ENCODE measurements at places on chromosomes 1 and 21.

DNA sequence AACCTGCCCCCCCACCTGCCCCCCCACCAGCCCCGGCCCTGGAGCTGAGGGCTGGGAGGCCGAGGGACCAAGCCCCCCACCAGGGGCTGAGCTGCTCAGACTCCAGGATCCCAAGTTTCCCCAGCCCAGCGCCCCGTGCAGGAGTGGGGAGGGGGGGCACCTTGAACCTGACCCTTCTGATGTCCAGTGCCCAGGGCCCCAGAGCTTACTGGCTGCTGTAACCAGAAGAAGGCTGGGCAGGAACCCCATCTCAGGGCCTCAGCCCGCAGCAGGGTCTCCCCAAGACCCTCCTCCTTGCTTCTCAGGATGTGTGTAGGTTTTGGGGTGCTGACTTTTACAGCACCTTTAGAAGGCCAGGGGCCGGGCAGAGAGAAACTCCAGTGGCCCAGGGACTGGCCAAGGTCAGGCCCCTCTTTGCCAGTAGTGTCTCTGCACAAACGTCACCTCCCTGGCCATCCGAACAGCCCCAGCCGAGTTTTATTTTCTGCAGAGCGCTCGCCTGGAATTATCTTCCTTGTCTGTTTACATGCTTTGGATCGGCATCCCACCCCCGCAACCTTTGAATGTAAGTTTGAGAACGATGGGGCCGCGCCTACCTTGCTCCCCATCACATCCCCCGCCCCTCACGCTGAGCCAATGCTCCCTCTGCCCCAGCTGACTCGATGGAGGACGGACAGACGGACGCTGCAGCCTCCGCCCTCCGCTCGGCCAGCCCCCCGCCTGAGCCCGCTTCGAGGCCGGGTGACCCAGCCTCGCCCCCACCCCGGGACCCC is 70.1 kb upstream of the CASZ1 start:
- no peak for DNase-seq

- DNase-seq = no peak
These were observed 10.1 kb upstream of the AVPR1B start for GRCh38 chr1:206127336-206127735.

GRCh38 chr1:84352298-84353106 is 45.8 kb upstream of the DNASE2B start:
- no peak for DNase-seq

- no peak for DNase-seq
These were observed 62.6 kb downstream of the COP1 start for GRCh38 chr1:176144526-176144925.

GRCh38 chr1:54973205-54973921 is 7.1 kb upstream of the TMEM61 start:
- DNase-seq = no peak

DNA sequence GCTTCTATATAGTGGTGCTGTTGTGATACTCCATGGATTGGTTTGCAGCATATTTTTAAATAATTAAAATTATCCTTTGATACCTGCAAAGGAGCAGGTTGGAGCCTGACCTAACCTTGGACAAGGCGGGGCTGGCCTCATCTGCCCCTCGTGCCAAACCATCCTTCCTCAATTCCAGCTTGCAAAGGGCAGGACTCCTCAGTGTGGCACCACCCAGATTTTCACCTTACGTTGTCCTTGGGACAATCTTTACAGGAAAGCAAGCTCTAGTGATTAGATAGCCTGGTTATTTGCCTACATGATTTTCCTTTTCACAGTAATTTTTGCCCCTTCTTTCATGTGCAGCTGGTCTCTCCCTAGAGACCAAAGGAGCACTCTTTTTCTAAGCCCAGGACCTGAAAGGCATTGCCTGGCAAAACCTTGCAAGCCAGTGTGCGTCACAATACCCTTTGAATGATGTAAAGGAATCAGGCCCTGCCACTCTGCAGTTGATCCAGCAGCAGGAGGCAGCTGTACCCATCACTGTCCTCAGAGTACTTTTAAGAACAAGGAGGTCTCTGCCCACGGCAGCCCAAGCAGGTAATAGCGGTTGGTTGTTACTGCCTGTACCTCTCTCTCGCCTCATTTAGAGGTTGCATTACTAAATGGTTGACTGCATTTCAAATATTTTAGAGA is 99.4 kb downstream of the ADSS2 start:
- no peak for DNase-seq

DNA sequence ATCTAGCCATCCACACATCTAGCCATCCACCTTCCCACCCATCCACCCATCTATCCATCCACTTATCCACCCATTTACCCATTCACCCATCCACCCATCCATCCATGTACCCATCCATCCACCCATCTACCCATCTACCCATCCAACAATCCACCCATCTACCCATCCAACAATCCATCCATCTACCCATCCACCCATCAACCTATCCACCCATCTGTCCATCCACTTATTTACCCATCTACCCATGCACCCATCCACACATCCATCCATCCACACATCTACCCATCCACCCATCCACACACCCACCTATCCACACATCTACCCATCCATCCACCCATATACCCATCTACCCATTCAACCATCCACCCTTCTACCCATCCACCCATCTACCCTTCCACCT is 238.4 kb downstream of the DYRK1A start:
- DNase-seq = no peak

GRCh38 chr21:42198929-42199867 is 19.7 kb upstream of the ABCG1 start:
- no peak for DNase-seq

DNA sequence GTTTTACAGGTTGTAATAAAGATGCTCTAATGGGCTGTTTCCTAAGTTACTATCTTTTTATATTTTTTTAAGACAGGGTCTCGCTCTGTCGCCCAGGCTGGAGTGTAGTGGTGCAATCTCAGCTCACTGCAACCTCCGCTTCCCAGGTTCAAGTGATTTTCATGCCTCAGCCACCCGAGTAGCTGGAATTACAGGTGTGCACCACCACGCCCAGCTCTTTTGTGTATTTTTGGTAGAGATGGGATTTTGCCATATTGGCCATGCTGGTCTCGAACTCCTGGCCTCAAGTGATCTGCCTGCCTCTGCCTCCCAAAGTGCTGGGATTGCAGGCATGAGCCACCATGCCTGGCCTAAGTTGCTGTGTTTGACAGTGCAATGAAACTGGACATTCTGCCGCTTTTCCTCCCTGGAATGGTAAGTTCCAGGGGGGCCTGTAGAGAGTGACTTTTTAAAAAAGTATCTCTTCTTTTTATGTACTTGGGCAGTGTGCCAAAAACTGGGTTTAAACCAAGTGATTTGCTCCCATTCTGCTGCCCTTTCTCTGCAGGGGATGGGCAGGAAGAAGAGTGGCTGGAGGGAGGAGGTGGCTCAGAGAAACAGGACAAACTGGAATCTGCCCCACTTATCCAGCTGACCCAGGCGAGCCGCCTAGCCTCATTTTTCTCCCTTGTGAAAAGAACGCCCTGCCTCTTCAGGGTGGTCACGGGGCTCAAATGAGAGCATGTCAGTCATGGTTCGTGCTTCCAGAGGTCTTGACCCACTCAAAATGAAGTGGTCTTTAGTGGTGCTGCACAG is 2.3 kb downstream of the SLC37A1 start:
- DNase-seq = no peak

- no peak for DNase-seq
These were observed 25.2 kb upstream of the MAP3K7CL start for GRCh38 chr21:29105218-29105617.

- no peak for DNase-seq
These were observed 30.9 kb downstream of the LRRC8B start for GRCh38 chr1:89555550-89555949.

DNA sequence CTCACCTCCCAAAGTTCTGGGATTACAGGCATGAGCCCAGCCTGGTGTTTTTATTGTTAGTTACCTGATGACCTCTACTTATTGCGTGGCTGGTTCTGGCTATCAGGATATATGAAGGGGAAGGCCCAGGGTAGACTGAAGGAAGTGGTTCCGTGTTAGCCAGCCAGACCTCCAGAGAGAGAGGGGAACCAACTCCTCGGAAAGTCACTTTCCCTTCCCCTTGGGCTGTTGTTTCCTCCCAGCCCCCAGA is 2.5 kb upstream of the RCSD1 start:
- DNase-seq = no peak

- DNase-seq = no peak
These were observed 134.4 kb downstream of the S1PR1 start for GRCh38 chr1:101371259-101371658.

- DNase-seq = no peak
These were observed 23.6 kb upstream of the ZRANB2 start for GRCh38 chr1:71104417-71104816.

- DNase-seq = no peak
These were observed 138.5 kb downstream of the ZSCAN20 start for GRCh38 chr1:33610864-33611455.

DNA sequence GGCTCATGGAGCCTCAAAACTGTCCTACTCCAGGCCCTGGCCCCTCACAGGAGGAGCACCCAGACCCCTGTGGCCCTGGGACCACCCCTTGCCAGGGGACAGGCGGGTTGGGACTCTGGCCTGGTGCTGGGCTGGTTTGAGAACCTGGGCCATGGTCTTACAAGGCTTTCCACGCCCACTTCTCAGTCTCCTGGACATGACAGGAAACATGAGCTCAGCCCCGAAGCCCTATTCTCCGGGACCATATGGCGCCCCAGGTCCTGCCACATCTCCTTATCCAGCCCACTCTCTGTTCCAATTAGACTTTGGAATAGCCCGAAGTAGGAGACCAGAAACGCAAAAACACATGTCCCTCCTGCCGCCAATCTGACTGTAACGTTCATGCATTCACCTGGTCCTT is 47.9 kb downstream of the KCNAB2 start:
- DNase-seq = no peak

DNA sequence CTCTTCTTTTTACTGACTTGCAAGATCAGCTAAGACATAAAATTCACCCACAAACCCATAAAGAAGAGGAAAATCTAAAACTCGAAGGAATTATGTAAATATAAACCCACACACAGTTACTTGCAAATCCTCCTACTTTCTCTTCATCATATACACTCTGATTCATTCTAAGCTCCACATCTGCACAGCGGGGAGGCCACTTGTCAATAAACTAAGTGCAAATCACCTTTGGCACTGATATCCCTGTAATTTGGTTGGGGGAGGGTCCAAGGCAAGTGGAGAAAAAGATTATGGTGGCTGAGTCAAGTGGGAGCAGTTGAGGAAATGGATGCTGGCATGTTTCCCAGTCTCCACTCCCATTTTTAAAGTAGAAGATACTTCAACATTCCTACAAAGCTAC is 596.5 kb downstream of the MATN1 start:
- DNase-seq = no peak

DNA sequence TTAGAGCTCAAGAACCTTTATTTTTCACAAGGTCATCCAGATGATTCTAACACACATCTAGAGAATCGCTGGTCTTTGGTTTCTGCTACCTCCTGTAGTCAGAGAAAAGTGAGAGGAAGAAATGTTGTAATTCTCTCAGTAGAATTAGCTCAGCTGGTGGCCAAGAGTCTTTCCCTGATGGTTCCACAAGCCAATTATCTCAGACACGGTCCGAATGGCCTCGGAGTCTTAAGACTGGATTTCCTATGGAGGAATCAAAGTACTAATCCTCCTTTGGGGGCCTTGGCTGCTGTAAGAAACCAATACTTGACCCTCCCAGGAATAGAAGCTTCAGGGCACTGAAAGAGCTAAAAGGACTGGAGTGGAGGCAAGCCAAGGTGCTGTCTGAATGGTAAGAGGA is 1.8 kb downstream of the TMEM81 start:
- no peak for DNase-seq

DNA sequence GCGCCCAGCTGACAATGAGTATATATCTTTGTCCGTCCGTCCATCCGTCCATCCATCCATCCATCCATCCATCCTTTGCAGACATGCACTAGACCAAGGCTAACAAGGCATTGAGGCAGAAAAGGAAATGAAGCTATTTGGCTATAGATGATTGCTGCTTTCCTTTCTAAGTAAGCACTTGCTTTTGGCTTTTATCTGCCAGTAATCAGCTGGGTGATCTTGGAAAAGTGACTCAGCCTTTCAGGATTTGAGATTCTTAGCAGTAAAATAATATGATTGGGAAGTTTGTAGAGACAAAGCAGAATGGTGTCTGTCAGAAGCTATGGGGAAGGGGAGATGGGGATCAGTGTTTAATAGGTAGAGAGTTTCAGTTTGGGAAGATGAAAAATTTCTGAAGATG is 22.7 kb downstream of the ZFYVE9 start:
- DNase-seq = no peak

GRCh38 chr21:22585558-22585957 is 1587.3 kb downstream of the NCAM2 start:
- DNase-seq = no peak

DNA sequence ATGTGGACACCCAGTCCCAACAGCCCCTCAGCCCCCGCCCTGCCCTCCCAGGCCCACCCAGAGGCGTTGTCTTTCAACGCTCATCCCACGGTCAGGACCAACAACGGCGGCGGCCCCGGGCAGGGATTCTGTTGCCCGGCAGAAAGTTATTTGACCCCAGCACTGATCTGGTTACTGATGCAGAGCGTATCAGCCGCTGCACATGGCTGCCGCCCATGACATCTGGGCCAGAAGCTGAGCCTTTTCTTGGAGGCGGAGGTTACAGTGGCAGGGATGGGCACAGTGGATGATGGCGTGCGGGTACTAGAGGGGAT is 127.1 kb upstream of the ARHGEF16 start:
- DNase-seq = no peak

DNA sequence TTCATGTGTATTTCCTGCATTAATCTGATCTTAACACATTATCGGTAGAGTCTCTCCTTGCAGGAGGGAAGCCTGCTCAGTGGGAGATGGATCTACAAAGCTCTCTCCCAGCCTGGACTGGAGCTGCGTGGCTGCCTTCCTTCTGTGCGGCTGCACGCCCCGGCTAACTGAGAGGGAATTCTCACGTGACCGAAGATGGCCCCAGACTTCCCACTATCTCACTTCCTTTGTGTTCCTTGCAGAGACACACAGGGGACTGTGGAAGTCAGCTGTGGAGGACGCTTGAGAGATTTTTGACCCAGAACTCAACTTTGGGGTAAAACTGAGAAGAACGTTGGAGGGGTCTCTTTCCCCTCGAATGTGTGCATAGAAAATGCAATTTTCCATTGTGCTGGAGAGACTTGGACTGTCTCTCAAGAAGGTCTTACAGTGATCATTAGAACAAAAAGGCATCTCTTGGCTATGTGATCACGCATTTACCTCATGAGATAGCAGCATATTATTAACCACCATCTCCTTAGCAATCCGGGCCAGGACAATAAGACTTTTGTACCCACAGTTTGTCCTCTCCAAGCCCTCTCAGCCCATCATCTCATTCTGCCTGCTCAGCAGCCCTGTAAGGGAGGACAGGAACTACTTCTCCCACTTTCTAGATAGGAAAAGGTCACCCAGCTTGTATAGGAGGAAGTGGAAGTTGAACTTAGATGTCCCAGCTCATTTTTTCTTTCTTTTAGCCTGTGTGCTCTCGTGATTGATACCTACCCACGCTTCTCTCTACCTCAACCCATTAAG is 49.3 kb upstream of the TARBP1 start:
- no peak for DNase-seq

Data from activated naive CD4-positive, alpha-beta T cell (primary cell).